ENCODE measurements at places on chromosomes 11 and 22. TPM values are rescaled to one million over a fixed set of nuclear protein-coding genes. Genes with fewer than 3 reads are reported as not detected.

- peak; percentile 24 for DNase-seq
These were observed 1.0 kb downstream of the SMCO4 start for GRCh38 chr11:93541884-93542810.

DNA sequence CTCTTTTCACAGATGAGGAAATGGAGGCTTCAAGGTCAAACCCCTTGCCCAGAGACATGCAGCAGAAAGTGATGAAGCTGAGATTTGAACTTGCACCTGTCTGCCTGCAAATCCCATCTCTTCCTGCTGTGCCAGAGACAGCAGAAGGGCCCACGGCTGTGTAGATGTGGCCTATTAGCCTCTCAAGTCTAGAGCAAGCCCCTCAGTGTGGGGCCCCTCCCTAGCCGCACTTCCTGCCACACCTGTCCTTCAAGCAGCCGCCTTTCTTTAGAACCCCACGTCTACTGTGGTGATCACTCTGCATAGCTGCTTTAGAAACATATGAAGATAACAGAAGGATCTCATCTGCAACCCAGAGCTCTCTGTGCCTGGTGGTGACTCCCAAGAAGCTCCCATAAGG is 41.2 kb upstream of the JAM3 start:
- DNase-seq: no peak

GRCh38 chr11:64014356-64014755 is 21.4 kb upstream of the FLRT1 start:
- no peak for DNase-seq

DNA sequence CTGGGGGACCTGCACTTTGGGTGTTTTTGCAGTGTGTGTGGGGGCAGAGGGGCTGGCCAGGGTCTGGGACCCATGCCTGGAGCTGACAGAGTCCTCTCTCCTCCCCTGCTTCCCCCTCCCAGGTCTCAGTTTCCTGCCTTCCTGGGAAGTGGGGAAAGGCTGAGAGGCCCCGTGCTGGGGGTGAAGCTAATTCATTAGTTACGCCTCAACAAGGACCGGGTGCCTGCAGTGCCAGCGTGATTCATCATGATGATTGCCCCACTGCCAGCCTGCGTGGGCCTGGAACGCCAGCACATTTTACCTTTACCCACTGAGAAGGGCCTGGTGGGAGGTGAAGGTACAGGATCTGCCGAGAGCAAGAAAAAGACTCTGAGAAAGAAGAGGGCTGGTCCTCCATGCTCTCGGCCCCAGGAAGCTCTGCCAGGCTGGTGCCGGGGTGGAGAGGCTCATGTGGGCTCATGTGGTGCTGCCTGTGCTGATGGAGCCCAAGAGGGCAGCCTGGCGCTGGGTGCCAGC is 2.9 kb upstream of the LRRC10B start:
- DNase-seq: no peak

DNA sequence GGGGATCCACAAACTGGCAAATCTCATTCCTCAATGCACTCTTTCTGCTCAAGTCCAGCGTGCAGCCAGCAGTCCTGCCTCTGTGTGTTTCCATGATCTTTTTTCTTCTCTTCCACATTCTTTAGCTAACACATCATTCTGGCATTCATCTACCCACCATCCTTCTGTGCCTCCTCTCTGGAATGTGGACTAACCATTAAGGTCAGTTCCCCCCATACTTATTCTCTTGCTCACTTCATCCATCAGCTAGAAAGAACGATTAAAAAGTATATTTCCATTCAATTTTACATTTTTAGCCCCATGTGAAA is 7.8 kb downstream of the KIRREL3 start:
- no peak for DNase-seq

GRCh38 chr22:44580176-44581095 is 82.4 kb upstream of the RTL6 start:
- DNase-seq: no peak

DNA sequence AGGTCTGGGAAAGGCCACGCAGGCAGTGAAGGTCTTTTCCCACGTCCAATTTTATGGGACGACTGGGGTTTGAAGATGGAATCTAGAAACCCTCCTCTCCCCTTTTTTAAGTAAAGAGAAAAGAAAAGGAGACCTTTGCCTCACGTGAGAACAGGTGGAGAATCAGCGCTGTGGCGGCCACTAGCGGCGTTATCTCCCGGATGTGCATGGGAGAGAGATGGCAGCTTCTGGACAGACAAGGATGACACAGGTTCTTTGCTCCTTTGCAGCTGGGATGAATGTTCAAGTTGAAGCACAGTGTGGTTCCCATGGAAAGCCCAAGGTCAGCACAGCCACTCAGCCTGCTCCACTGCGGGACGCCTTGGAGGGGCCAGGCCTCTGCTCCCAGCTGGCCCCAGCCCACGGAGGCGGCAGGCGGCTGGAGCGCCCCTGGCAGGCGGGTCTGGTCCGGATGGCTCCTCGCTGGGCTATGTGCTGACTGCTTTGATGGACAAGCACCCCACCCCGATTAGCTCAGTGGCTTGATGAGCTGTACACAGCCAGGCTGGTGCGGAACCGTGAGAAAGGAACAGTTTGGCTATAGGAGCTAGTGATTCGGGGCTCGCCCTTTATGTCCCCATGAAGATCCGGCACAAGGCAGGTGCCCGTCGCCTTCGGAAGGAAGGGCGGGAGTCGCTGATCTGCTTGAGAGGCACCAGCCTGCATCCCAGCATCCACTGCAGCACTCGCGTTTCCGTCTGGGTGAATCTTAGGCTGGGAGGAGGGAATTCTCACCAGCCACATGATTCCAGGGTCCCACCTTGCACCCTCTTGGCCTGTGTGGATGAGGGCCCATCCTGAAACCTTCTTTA is 14.5 kb upstream of the BID start:
- DNase-seq: no peak

SRPRA gene
- 66.4 TPM for total RNA-seq

MS4A7 gene
- not detected for total RNA-seq

CASP5 gene
- not detected for total RNA-seq

DNA sequence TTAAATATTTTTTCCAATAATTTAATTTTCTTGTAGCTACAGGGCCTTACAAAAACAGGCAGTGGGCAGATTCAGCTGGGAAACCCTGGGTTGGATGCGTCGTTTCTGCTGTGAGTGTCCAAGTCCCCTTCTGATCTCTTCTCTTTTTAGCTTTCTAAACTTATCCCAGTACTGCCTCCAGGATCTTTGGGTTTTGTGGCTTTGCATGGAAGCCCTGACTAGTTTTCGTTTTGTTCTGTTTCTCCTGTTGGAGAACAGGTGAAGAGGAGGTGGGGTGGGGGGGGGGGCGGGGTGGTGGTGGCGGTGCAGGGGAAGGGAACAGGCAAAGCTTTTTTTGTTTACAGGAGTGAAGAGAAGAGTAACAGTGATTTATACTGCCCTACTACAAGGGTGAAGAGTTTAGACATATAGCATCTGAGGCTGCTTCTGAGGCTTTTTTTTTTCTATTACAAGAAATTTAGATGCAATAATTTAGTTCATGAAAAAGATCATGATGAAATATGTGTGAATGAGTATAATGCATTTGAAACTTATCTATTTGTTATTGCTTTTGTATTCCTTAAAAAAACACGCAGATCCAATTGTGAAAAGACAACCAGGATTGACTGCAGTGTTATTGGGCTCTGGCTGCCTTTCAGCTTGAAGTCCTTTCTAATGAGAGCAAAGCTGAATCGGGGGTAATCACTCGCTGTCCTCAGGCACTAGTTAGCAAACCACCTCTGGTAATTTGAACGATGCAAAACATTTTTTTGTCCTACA is 142.9 kb downstream of the NCAM1 start:
- no peak for DNase-seq

GRCh38 chr11:72653649-72654048 is 20.6 kb downstream of the PDE2A start:
- no peak for DNase-seq

GRCh38 chr22:19825904-19826618 is 28.6 kb downstream of the GNB1L start:
- DNase-seq: no peak

- DNase-seq: peak; percentile 68
These were observed 55.7 kb downstream of the MYH9 start for GRCh38 chr22:36331912-36332622.

- peak; percentile 93 for DNase-seq
These were observed 13.4 kb upstream of the ST14 start for GRCh38 chr11:130145975-130146776.

RABL2B gene
- 39.9 TPM for total RNA-seq

DNA sequence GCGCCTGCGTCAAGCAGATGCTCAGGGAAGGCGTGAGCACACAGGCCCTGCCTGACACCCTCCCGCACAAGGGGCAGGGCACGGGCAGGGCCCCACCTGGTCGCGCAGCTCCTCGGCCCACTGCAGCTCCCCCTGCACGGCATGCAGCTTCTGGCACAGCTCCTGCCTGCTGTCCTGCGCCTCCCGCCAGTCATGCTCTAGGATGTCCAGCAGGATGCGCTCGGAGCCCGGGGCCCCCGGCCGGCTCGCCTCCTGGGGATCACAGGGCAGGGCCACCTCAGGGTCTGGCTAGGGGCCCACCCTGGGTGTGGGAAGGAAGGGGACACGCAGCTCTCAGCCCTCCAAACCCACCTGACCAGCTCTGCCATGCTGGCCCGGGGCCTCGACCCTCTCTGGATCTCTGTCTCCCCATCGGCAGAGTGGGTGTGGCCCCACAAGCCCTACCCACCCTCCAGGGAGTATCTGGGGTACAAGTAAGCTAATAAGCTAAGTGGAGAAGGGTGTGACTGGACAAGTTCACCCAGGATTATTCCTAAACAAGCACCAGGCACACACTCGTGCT is 10.7 kb downstream of the CARD10 start:
- no peak for DNase-seq

PAMR1 gene
- total RNA-seq: not detected

TIMP3 gene
- 9.1 TPM for total RNA-seq

- peak; percentile 36 for DNase-seq
These were observed 45.0 kb downstream of the OR4C6 start for GRCh38 chr11:55707029-55707428.

DNA sequence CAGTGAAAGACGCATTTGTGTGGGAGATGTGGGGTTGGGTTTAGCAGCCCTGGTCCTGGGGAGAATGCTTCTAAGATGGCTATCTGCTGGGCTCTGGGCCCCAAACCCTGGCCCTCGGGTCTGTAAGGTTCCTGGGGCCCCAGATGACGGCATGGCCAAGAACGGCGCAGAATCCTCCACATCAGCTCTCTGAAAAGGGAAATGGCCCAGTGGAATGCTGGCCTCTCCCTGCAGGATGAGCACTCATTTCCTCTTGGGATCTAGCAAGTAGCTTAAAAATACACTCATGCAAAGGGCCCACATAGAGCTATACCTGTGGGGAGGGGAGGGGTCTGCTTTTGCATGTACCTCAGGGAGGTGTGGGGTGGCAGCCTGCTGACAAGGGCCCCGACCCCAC is 37.5 kb upstream of the LINC01488 start:
- DNase-seq: no peak

- DNase-seq: no peak
These were observed 6.7 kb upstream of the MDK start for GRCh38 chr11:46374815-46375214.

AP1B1 gene
- total RNA-seq: 92.7 TPM

DNA sequence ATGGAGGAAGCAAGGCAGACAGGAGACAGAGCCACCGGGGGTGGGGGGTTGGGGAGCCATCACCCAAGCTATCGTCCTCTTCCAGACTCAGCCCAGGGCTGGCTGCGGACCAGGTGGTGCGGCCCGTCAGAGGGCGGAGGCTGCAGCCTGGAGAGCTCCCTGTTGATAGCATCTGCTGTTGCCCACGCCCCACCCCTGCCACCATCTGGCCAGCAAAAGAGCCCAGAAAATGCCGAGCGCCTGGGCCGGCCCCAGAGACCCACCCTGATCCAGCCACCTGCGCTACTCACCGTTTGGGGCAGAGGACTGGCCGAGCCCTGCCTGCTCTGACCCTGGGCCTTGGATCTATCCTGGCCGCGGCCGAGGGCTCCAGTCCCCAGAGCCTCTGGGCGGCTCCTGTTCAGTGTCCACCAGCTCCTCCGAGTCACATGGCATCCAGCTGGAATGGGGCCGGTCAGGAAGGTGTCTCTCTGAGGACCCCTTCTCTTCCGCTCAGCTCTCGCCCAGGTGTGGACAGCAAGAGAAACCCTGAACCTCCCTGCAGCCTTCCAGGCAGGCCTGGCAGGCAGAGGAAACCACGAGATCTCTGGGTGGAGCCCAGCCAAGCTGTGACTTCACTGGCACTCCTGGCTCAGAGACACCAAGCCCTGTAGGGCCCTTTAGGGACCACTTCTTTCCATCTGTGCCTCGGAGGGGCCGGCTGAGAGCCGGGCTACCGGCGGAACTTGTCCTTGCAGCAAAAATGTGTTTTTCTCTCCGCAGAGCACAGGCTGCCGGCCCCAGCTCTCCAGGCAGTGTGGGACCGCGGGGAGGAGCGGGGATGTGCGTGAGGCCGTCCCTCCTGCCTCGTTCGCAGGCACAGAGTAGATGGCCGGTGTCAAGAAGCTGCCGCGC is at the start of gene MRGPRE:
Gene MRGPRE (minus strand): TSS at position 567 of the 894 bp plus-strand sequence. CDS start 3,618 bp downstream, outside the sequence.
- DNase-seq: no peak

CCDC81 gene
- total RNA-seq: 0.33 TPM

GAS2 gene
- 3.9 TPM for total RNA-seq

- peak; percentile 76 for DNase-seq
These were observed 48.4 kb downstream of the CDKN1C start for GRCh38 chr11:2837096-2837601.

- no peak for DNase-seq
These were observed 45.6 kb downstream of the UBASH3B start for GRCh38 chr11:122701143-122701542.

- DNase-seq: no peak
These were observed 102.5 kb downstream of the C11orf58 start for GRCh38 chr11:16840951-16841350.

DNA sequence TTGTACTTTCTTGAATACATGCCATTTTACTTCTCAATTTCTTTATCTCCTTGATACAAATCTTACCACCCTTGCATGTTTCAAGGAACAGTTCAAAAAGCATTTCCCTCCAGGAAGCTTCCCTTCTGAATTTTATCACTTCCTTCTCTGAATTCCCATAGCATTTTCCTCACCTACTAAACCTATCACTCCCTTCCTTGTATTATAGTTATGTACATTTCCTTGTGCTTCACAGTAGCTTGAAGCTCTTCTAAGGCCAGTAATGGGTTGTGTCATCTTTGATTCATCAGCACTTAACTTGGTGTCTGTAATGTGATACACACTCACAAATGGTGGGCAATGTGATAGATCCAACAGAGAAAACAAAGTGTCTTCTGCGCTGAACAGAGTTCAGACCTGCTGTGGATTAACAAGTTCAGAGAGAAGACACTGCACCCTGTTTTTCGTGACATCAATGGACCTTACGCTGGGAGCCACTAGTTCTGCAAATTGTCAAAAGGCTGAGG is 127.5 kb downstream of the CCDC81 start:
- DNase-seq: no peak

DNA sequence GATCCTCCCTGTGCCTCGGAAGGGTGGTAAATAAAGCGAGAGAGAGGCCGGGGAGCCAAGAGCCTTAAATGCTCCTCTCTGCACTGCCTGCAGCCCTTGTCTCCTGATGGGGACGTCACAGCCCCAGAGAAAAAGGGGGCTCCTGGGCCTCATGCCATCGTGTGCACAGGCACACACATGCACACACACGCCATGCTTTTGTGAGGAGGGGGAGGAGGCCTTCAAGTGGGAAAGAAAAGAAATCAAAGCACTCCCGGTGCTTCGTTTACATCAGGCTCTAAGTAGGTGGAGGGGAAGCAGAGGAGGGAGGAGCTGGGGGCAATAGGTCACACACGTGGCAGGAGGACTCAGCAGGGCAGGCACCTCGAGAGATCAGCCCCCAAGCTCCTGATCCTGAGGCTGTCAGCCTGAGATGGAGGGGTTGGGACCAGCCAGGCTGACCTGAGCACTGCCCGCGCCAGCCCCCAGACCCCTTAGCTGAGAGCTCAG is 68.2 kb upstream of the NECTIN1 start:
- DNase-seq: no peak

DPP3 gene
- 57.4 TPM for total RNA-seq
